ENCODE measurements at places on chromosomes 11 and 22.

- DNase-seq, result peak; percentile 31
These were observed at the start of gene PHLDA2 for GRCh38 chr11:2928605-2929530. Gene PHLDA2, minus strand, starts transcription at chr11:2929420. Its CDS starts 56 bp downstream, at chr11:2929364.

- DNase-seq, result no peak
These were observed 555.1 kb downstream of the OPCML start for GRCh38 chr11:132977241-132977640.

DNA sequence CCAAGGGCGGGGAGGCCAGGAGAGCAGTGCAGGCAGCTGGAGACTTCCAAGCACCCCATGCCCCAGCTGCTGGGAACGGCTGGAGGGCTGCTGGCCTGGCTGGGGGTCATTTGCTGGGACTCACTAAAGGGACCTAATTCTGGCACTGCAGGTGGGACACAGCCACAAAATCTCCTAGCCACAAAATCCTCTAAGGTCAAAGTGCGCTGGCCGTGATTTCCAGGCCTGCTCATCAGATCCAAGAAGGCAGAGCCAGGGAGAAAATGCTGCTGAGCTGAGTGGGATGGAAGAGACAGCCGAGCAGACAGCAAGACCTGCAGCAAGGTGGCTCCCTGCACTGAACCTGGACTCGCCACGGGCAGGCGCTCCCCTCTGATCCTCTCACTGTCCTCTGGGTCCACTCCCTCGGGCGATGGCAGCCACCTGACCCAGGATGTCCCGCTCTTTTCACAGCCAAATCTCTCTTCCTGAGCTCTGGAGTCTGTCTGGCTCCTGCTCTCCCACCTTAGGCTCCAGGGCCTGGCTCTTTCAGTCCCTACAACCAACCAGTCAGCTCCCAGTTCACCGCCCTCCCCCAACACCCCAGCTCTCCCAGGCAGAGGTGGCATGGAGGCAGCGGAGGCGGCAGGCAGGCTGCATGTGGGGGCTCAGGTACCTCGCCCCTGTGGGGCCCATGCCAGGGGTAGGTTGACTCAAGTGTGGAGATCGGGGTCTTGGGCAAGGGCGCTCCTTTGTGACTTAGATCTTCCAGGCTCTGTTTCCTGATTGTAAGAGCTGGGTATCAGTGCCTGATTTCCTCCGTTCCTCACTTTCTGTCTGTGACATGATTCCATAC, 14.5 kb downstream of the OVOL1 start:
- DNase-seq, result no peak

DNA sequence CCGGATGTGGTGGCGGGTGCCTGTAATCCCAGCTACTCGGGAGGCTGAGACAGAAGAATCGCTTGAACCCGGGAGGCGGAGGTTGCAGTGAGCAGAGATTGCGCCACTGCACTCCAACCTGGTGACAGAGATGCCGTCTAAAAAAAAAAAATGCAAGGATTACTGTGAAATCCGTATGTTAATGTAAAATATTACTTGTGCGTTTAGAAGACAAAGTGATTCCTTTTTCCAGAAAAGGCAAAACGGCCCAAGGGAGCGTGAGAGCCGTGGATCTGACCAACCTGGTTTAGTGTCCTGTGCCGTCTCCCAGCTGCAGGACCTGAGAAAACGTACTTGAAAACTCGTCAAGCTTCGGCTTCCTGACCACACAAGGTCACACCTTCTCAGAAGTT, 905 bp downstream of the HDHD5 start:
- no peak for DNase-seq

DNA sequence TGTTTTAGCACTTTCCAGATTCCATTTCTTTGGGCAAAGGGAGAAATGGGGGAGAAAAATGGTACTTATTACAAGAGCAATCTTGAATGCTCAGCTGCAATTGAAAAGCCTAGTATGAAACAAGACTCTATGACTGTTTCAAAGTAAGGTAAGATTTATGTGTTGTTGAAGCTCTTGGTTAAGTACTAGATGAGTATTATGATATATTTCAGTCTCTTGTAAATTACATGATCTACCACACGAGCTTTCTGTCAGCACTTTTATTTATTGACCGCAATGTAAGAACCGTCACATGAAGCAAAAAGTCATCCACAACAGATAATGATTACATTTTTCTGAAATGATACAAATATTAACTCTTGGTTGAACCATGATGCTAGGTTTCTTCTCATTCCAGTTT, 906.7 kb upstream of the CHORDC1 start:
- no peak for DNase-seq

DNA sequence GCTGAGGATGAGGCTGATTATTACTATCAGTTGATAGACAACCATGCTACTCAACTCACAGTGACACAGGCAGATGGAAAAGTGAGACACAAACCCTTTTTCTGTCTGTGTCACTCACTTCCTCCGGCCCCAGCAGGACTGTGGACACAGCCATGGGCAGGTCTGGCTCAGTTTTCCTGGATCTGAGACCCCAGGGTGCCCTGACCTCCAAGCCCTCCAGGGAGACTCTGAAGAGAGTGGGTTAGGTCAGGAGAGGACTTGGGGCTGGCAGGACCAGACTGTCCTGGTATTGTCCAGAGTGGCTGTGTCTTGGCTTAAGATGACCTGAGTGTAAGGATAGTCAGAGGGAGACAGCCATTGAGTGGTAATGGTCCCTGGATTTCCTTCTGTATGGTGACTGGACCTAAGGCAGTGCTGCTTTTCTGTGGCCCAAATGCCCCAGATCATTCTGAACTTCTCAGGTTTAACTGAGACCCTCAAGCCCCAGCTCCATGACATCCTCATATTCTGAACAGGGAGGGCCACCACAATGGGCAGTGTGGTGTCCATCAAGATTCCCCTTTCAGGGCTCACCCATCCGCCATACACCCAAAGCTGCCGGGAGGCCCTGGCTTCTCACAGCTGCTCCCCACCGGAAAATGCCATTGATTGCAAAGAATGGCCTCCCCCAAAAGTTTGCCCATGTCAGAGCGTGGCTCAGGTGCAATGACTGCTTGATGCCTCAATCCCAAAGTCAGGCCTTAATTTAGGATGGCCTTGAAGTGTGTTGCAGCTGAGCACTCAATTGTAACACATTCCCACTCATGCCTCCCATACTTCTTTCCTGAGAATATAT, 36.2 kb upstream of the PRAME start:
- DNase-seq, result no peak

DNA sequence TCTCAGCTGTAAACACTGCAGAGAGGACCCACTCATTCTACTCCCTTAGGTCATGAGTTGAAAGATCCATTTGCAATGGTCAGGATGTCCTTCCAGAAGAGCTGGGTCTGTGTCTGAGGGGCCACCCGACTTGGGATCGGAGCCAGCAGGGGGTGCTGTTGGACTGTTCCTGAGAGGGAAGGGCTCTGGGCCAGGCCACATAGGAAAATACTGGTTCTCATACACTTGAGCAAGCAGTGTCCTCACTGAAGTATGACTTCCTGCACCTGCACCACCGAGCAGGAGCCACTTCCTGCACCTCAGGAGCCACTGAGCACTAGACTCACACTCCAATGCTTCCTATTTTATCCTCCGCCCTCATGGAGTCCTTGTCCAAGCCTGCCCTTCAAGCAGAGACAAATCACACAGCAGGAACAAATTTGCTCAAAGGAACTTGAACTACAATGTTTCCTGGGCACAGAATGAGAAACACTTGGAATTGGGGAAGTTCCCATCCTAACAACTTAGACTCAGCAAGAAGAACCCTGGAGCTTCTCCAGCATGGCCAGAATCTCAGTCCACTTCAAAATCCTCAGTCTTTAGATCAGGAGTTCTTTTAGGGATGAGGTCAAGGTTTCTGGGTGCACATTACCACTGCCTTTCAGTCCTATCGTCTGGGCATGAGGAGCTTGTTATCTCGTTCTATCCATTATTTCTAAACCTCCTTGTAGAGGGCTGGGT, 36.6 kb upstream of the VPREB1 start:
- peak; percentile 82 for DNase-seq

GRCh38 chr11:93189462-93189861, 8.3 kb downstream of the SLC36A4 start:
- DNase-seq, result no peak

GRCh38 chr11:73087730-73088129, 54.4 kb downstream of the FCHSD2 start:
- DNase-seq, result no peak

GRCh38 chr22:40451210-40451609, 80.8 kb downstream of the SGSM3 start:
- no peak for DNase-seq

- no peak for DNase-seq
These were observed 94.2 kb upstream of the RTL6 start for GRCh38 chr22:44592126-44592823.

DNA sequence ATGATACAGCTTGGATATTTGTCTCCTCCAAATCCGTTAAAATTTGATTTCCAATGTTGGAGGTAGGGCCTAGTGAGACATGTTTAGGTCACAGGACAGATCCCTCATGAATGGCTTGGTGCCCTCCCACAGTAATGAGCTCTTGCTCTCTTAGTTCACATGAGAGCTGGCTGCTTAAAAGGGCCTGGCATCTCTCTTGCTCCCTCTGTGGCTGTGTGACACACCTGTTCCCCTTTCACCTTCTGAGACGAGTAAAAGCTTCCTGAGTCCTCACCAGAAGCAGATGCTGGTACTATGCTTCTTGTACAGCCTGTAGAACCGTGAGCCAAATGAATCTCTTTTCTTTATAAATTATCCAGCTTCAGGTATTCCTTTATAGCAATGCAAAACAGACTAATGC, 3.5 kb downstream of the VPS37C start:
- no peak for DNase-seq

GRCh38 chr11:133720951-133721350, 124.4 kb downstream of the SPATA19 start:
- DNase-seq, result no peak

- no peak for DNase-seq
These were observed 29.1 kb upstream of the FGF19 start for GRCh38 chr11:69732910-69733309.

DNA sequence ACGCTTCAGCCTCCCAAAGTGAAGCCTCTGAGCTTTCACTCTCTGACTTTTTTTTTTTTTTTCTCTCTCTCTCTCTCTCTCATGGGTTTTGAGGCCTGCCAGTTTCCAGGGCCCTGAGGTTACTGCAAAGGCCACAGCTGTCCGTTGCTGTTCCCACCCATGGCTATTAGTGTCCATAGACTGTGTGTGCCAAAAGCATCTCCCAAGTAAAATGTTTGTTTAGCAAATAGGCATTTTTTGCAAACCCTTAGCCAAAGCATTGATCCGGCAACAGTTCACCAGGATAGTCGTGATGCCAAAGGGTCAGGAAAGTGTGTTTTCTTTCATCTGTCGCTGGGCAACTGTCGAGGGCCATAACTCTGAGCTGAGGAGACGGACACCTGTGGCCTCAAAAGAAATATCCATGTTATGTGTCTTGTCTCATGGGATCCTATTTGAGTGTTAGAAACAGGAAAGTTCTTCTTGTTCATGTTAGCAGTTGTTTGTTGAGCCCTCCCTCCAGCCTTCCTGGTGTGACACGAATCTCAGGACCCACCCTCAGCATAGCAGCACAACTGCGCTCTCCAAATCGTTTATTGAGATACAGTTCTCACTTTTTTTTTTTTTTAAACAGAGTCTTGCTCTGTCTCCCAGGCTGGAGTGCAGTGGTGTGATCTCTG, 18.4 kb downstream of the FADS2 start:
- no peak for DNase-seq

- DNase-seq, result no peak
These were observed 332.0 kb downstream of the TENM4 start for GRCh38 chr11:79108851-79109250.

GRCh38 chr22:25658633-25659032, 83.4 kb upstream of the MYO18B start:
- DNase-seq, result no peak

DNA sequence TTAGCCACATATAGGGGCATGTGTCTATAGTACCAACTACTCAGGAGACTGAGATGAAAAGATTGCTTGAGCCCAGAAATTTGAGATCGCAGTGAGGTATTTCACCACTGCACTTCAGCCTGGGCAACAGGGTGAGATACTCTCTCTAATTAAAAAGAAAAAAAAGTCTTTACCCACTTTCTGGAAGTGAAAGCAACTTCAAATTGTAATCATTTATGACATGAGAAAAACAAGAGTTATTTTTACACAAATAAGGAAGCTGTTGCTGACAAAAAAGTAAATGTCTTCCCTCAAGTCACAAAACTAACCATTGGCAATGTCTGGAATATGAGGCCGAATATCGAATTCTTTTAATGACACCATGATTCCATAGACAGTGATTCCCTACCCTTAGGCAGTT, 71.4 kb downstream of the GLYATL1 start:
- DNase-seq, result no peak

GRCh38 chr11:73753938-73754337, 6.9 kb downstream of the RAB6A start:
- DNase-seq, result no peak

All from NCI-H1092 (cell line).